B cell (primary cell): ENCODE measurements at places on chromosomes 4 and X. TPM values are rescaled to one million over a fixed set of nuclear protein-coding genes. Genes with fewer than 3 reads are reported as not detected.

The TMEM154 gene
- 18.1 and 20.1 TPM in 2 replicates for polyA plus RNA-seq

The NOA1 gene
- 12.4 and 17.4 TPM in 2 replicates for polyA plus RNA-seq

The ZNF157 gene
- 0.28 and 0.52 TPM in 2 replicates for polyA plus RNA-seq

The TCEANC gene
- 5.5 and 6.0 TPM in 2 replicates for polyA plus RNA-seq

The VEGFD gene
- polyA plus RNA-seq = not detected in 2 replicates

The SLITRK4 gene
- 0.01 TPM in 1 of 2 replicates, not detected in the other for polyA plus RNA-seq

The ASMT gene
- 0.63 and 1.2 TPM in 2 replicates for polyA plus RNA-seq

The PITX2 gene
- polyA plus RNA-seq = not detected in 2 replicates

The ZNF711 gene
- 6.1 and 7.4 TPM in 2 replicates for polyA plus RNA-seq

- no peak for DNase-seq
Observed at GRCh38 chr4:85600501-85600900, 125.6 kb downstream of the ARHGAP24 start.

- DNase-seq = no peak
Observed at GRCh38 chr4:25058796-25059195, 28.1 kb upstream of the LGI2 start.

DNA sequence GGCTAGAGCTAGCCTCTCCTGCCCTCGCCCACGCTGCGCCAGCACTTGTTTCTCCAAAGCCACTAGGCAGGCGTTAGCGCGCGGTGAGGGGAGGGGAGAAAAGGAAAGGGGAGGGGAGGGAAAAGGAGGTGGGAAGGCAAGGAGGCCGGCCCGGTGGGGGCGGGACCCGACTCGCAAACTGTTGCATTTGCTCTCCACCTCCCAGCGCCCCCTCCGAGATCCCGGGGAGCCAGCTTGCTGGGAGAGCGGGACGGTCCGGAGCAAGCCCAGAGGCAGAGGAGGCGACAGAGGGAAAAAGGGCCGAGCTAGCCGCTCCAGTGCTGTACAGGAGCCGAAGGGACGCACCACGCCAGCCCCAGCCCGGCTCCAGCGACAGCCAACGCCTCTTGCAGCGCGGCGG is at the start of gene AR:
TSS of gene AR (plus strand) at position 204 of the 400 bp plus-strand sequence. CDS start 1,126 bp downstream, outside the sequence.
- DNase-seq = no peak

DNA sequence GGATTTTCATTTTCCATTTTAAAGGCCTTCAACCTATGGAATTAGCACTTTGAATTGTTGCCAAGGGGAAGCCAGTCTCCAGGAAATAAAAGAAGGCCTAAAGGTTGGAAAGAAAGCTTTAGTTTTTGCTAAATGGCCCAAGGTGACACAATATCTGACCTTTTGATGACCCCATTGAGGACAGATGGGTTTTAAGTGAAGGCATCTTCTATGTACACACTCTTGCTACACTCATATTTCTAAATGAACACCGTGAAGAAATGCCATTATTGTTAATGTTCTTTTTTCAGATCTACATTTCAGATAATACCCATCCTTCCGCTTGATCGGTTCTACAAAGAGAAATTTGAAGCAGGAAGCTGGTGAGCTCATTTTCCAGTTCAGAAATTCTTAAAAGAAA is 162.8 kb upstream of the POU3F4 start:
- no peak for DNase-seq

DNA sequence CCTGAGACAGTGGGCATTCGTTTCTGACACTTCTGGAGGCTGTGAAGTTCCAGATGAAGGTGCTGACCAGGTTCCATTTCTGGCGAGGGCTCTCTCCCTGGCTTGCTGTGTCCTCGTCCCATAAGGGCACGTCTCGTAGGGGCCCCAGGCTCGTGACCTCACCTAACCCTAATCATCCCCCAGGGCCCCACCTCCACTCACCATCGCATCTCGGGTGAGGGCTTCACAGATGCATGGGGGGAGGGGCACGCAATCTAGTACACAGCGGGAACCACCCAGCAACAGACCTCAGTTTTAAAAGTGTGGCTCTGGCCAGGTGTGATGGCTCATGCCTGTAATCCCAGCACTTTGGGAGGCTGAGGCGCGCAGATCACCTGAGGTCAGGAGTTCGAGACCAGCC is 22.1 kb downstream of the PDE6B start:
- DNase-seq = no peak

DNA sequence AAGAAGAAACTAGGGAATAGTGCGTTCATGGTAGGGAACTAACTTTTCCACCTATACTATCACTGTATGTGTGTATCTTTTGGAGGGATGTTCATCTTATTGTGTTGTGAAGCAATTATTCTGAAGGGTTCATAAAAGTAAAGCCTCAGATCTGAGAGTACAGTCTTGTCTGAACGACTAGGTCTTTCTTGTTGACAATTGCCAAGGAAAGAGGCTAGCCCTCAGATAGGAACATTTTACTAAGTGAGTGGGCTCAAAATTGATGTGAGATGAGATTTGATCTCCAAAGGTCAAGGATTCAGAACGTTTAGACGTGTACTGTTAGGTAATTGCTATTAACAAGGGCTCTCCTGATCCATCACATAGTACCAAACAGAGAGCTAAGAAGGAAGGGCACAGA is 15.2 kb upstream of the CNOT6L start:
- no peak for DNase-seq

DNA sequence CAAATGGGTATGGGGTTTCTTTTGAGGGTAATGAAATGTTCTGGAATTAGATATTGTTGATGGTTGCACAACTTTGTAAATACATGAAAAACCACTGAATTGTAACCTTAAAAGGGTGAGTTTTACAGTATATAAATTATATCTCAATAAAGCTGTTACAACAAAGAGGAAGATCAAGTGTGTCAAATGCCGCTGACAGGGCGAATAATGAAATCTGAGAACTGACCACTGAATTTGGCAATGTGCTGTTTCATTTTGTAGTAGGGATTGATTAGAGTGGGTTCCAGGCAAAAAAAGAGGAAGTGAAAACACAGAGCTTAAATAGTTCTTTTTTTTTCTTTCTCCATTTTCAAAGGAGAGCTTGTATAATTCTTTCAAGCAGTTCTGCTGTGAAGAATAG is 161.1 kb upstream of the NAP1L5 start:
- DNase-seq = peak; percentile 44

GRCh38 chrX:78747489-78747888 is at the start of gene LPAR4:
TSS of gene LPAR4 (plus strand) at chrX:78747720. CDS start at chrX:78754870, 7,150 bp downstream.
- no peak for DNase-seq

DNA sequence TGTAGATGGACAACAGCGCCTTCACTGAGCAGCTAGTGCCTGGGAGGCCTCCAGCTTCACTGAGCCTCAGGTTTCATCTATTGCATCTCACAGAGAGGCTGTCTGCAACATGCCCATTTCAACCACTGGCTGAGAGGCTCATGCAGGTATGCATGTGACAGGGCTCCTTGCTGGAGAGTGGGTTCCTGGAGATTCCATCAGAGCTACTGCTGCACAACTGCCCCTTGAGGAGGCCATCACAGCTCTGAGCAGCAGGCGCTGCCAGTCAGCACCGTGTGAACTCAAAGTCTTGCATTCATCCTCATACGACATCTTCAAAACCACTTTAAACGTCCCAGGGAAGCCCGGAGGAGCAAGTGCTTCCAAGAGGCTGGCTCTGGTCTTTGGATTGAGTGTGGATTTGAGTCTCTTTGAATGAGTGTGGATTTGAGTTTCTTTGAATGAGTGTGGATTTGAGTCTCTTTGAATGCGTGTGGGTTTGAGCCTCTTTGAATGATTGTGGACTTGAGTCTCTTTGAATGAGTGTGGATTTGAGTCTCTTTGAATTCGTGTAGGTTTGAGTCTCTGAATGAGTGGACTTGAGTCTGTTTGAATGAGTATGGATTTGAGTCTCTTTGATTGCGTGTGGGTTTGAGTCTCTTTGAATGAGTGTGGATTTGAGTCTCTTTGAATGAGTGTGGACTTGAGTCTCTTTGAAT is 8.7 kb downstream of the P2RY8 start:
- DNase-seq = no peak

GRCh38 chrX:153667956-153668396 is 5.6 kb downstream of the PNCK start:
- DNase-seq = peak; percentile 79

- no peak for DNase-seq
Observed at GRCh38 chr4:112511803-112512118, 4.2 kb downstream of the NEUROG2 start.

DNA sequence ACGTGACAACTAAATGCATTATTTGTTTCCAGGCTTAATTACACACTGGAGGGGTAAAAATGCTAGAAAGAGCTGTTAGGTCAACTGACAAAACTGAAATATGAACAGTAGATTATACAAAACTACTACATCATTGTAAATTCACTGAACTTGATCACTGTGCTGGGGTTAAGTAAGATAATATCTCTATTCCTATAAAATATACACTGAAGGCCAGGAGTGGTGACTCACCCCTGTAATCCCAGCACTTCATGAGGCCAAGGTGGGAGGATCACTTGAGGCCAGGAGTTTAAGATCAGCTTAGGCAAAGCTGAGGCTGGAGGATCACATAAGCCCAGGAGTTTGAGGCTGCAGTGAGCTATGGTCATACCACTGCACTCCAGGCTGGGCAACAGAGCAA is 31.8 kb upstream of the NKX6-1 start:
- DNase-seq = no peak

DNA sequence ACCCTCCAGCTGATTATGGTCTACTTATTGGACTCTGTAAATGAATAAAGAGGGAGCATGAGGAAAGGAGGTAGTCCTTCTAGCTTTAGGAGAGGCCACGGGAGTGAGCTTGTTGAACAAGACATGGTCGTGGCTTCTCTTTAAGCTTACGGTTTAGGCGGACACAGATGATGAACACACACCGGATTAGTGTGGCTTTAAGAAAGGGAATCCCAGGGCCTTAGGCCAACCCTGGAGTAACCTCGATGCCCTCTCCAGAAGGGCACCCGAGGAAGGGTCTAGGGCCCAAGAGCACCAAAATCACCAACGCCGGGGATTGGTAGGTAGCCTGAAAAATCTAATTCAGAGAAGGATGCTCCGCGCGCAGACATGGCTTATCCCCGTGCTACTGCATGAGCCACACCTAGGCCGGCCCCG is 39.4 kb downstream of the ERVMER34-1 start:
- DNase-seq = no peak
